ENCODE measurements at places on chromosomes 12 and 14.

DNA sequence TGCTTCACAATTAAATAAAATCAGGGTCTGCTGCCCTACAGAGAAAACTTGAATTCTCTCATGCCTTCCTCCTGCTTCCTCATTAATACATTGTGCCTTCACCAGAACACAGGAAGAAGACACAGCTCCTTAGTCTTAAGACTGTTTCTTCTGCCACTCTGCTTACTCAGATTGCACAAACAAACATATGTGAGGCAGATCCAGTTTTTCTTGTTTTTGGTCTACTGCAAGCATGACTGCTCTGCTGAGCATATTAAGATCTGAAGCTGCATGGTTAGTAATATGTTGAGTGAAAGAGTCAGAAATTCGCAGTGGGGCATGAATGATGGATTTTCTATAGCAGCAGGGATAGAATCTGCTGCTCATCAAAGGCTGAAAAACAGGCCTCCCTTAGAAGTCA is 321.1 kb upstream of the STXBP6 start:
- DNase-seq = no peak

DNA sequence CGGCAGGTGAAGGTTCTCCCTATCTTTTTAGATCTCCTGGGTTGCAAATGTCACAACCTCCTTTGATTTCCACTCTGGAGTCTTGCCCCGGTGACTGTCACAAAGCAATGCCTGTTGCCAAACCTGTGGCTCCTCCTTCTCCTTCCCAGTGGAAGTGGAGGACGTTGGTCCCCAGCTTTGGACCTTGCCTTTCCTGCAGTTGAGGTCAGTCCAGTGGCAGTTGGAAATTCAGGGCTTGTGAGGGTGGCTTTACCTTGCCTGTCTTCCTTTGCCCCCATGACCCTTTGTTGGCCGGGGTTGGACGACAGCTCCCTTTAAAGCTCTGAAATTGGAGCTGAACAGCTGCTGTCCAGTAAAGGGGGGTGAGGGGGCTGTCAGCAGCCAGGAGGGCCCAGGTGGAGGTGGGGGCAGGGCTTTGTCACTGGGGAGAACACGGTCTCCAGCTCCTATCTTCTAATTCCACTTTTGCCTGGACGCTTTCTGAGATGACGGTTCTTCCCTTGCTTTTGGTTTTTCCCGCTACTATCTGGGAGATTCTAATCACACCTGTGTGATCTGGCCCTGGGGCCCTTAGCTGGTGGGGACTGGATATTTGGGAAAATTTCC is 4.1 kb downstream of the TEAD4 start:
- peak; percentile 34 for DNase-seq

- DNase-seq = no peak
These were observed 49.3 kb upstream of the AMN start for GRCh38 chr14:102873131-102873530.

- DNase-seq = peak; percentile 42
These were observed 28.0 kb upstream of the GARIN6 start for GRCh38 chr12:99619389-99620158.

DNA sequence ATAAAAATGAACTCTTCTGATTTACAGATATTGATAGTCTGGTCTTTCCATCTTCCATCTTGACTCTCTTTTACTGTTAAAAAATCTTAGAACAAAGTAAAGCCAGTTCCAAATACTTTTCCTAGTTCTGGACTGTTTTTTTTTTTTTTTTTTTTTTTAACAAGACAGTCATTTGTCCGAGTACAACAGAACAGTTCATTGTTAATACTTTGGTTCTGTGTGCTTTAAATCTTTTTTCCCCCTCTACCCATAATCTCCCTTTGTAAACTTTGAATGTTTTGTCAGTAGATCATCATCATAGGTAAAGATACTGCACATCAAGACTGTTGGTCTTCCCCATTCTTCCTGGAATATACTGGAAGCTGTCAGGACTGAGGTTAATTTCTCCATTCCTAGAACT is 38.0 kb downstream of the ADIPOR2 start:
- no peak for DNase-seq

GRCh38 chr12:130716969-130717366 is 869 bp upstream of the RIMBP2 start:
- no peak for DNase-seq

DNA sequence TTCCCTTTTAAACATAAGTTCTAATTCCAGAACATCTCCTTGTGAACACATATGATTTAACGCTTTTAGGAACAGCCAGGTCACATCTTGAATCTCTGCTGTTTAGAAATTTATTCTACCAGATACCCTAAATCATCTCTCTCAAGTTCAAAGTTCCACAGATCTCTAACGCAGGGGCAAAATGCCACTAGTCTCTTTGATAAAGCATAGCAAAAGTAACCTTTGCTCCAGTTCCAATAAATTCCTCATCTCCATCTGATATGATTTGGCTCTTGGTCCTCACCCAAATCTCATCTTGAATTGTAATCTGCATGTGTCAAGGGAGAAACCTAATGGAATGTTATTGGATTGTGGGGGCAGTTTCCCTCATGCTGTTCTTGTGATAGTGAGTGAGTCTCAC is 96.3 kb upstream of the PLEKHA5 start:
- DNase-seq = no peak

- DNase-seq = peak; percentile 66
These were observed 30.1 kb upstream of the CERS5 start for GRCh38 chr12:50197297-50197727.

- no peak for DNase-seq
These were observed 18.0 kb upstream of the PRPF39 start for GRCh38 chr14:45065956-45066355.

DNA sequence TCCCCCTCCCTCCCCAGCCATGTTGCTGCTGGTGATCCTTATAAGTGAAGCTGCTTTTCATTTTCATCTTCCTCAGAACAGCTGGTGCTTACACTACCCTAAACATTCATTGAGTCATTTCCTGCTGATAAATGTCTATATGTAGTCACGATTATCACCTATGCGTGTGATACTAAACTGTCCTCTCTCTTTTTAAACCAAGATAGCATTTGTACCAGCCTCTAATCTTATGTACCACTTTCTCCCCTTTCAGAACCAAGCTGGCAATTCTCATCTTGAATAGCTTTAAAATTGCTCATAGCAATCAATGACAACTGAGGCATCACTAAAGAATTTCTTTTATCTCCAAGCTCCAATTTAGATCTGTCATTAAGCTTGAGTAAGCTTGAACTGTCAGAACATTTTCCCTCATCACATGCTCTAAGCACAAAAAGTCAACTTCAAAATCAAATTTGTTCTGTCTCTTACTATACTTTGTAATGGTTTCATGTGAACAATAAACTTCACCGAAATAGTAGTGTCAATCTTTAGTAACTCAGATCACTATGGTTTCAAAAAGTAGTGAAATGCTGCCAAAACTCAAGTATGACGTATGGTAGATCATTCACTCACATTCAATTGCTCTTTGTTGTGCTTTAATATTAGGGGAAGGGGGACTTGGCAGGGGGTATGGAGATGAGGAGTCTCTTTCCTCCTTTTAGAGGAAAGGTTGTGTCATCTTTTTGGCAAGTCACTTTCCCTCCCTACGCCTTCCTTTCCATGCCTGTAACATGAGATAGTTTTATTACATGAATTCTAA is 178.1 kb upstream of the NOVA1 start:
- DNase-seq = no peak

- no peak for DNase-seq
These were observed 97.4 kb downstream of the RFLNA start for GRCh38 chr12:124392271-124392666.
